ENCODE measurements at places on chromosomes 6 and 20.

- no peak for DNase-seq
Measured at GRCh38 chr6:118495485-118496280, 52.4 kb upstream of the PLN start.

DNA sequence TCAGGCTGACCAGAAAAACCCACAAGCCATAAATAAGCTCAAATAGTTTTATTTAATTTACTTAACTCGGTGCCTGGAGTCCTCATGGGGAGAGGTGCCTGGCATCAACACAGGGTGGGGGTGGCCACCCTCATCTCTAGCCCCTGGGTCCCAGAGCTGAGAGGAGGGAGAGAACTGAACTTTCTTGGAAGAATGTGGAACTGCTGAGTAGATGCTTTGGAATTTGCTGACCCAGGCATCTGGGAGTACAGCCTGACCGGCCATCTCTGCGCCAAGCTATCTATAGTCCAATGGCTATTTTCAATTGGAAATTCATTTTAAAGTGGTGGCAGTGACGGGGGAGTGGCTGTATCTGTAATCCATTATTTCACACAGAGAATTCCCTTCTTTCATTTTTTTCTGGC, 104.8 kb downstream of the CDH26 start:
- DNase-seq = peak; percentile 81

GRCh38 chr20:26208296-26209091, 511.8 kb upstream of the ZNF337 start:
- no peak for DNase-seq

- DNase-seq = peak; percentile 23
Measured at GRCh38 chr20:38970302-38970701, 8.2 kb downstream of the DHX35 start.

- no peak for DNase-seq
Measured at GRCh38 chr20:51854921-51855320, 52.6 kb upstream of the SALL4 start.

DNA sequence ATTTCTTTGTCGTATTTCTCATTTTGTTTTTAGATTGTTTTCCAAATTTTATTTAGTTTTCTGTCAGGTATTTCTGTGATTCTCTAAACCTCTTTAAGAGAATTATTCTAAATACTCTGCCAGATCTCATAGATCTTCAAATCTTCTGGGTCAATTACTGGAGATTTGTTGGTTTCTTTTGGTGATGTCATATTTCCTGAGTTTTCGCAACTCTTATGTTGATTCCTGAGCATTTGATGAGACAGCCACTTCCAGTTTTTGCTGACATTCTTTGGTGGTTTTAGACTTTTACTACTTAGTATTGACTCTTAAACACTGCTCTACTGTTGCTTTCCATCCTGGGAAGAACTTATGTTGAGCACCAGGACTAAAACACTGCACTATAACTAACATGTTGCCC, 21.9 kb downstream of the ADGB start:
- DNase-seq = no peak

GRCh38 chr6:90545448-90545847, 41.4 kb downstream of the MAP3K7 start:
- no peak for DNase-seq

DNA sequence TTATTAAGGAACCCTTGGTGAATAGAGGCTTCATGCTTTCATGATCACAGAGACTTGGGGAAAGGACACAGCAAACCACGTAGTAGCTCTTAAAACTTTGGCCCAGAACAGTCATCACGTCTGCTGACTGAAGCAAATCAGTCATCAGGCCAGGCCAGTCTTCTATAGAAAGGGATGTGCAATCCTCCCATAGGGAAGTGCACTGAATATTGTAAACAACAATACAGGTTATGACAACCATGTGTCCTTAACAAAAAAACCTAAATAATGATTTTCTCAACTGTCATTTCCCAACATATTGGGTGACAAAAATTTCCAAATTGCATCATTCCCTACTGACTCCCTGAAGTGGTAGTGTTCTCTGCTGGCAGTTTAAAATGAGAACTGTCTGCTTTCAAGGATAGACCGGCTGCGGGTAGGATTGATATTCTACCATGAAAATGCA, 388.2 kb upstream of the CITED2 start:
- DNase-seq = peak; percentile 49

DNA sequence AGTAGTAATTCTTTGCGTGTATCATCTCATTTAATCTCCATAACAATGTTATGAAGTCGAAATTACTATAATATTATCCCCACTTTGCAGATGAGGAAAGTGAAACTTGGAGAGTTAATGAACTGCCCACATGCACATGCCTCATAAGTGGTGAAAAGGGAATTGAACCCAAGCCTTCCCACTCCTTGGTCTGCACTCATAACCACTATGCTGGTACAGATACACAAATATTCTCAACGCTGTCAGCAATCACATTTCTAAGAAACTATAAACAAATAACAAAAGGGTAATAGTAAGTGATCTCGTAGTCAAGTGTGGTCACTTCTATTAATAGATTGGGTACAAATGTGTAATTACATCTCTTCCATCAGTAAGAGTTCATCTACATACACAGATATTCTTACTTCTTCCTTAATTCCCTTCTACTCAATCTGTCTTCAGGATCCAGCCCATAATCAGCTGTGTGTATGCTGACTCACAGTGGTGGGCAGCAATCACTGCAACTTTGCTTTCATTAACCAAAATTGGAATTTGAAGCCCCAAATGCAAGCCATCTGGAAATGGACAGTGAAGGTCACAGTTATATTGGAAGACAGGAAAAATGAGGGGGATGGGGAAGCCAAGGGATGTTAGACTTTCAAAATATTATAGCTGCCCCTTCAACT, 6.6 kb downstream of the PRSS35 start:
- peak; percentile 56 for DNase-seq

Measured in fibroblast of gingiva (primary cell).